ENCODE measurements at places on chromosomes 1 and 21.

- DNase-seq, result no peak
These were observed 1.5 kb downstream of the RGS2 start for GRCh38 chr1:192810253-192810880.

DNA sequence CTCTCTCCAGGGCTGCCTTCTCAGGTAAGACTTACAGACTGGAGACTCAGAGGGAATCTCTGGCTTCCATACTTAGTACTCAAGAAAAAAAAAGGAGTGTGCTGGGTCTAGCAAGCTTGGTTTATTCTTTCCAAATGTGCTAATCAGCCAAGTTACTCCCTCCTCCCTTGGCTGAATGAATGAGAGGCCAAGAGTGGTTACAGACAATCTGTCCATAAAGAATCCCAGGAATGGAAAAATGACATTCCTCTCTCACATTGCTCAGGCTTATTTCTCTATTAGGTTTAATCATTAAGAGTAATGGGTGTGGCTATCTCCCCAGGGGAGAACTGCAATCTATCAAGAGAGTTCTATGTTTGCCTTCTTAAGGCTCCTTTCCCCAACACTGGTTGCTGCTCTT lies 547.3 kb upstream of the PLXNA2 start:
- peak; percentile 80 for DNase-seq

- no peak for DNase-seq
These were observed 45.7 kb downstream of the TDRD5 start for GRCh38 chr1:179637211-179637860.

DNA sequence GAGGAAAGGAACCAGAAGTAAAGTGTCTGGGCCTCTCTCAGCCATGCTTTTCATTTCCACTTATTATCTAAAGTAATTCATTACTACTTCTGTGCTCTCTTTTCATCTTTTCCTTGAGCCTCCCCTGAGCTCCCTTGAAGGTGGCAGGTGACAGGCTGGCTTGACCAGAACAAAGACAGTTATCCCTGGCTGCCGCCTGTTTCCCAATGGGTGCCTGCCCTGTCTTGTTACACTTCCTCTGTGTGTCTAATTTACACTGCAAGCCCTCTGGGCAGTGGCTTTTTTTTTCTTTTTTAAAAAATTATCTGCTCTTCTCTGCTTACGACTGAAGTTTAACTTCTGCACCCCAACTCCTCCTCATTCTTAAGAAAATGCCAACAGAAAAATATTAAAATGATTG lies 113.4 kb downstream of the NGF start:
- no peak for DNase-seq

DNA sequence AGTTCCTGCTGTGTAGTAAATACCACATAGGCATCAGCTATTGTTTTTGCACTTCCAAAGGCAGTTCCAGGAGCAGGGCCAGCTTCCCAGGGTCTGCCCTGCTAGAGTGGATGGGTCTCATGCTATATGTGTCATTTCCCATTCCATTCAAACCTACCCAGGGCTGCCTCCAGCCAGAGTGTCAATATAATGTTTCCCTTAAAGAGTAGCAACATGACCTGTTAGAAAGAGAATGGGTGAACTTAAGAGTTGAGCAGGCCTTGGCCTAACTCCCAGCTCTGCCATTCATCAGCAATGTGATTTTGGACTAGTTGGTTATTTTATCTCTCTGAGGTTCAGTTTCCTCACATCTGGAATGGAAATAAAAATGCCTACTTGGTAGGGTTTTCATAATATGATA lies 44.9 kb downstream of the RAB3B start:
- DNase-seq, result no peak

GRCh38 chr21:18155508-18156193 lies 89.0 kb upstream of the CHODL start:
- DNase-seq, result peak; percentile 2

GRCh38 chr1:186572509-186572908 lies 107.7 kb downstream of the PTGS2 start:
- DNase-seq, result no peak

All from kidney epithelial cell (primary cell).